ENCODE measurements at places on chromosomes 1 and 21.

DNA sequence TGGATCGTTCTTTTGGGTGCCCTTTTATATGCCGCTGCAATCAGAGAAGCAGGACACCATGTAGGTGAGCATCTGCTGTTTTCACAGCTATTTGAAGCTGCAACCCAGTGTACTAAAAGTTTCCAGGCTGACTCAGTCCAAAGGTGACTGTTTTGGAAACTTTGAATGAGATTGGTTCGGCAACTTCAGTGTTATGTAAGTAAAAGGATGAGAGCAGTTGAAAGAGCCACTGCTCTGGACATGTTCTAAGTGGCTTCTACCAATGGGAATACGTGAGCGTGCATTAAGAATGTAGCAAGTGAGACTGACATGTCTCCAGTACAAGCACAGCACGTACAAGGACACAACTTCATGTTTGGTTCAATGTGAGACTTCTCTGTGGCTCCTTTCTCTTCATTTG, 55.6 kb downstream of the DDR2 start:
- DNase-seq = no peak

- DNase-seq = no peak
Observed at GRCh38 chr21:25615880-25616279, 8.6 kb upstream of the MRPL39 start.

DNA sequence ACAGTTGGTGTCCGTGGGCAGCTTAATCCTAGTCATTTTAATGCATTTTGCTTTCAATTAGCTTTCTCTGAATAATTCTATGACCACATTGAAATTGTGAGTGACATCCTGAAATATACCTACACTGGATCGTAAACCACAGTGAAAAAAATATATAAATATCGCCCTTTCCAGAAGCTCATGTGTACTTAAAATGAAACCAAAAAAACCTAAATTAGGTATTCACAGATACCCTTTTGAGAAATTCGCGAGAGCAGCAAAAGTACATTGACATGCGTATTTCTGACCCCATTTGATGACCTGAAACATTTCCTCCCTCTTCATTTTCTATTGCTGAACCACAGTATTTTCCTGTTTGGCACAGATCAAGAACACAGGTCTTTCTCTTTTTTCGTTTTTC, 253.8 kb downstream of the LTN1 start:
- no peak for DNase-seq

DNA sequence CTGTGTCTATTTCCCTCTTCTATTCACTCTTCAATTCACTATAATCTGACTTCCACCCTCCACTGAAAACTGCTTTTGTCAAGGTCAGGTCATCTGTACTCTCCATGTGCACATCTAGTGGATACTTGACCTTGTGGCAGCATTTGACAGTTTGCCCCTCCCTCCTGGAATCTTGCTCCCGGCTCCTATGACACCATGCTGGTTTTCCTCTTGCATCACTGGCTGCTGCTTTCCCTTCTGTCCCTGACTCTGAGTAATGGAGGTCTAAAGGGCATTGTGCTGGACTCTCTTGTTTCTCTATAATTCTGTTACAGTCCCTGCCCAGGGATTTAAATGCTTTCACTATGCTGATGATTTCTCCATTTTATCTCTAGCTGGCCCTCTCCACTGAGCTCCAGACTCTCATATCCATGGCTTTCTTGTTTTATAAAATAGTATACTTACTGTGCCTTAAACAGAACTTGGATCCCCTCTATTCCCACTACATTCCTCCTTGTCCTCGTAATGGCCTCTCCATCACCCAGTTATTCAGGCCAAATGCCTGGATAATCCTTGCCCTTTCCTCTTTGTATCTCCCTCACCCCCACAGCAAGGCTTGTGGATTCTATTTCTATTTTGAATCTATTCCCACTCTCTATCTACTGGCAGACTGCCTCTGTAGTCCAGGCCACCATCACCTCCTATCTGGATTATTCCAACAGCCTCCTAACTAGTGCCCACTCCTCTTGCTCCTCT, 36.8 kb upstream of the PODN start:
- no peak for DNase-seq

DNA sequence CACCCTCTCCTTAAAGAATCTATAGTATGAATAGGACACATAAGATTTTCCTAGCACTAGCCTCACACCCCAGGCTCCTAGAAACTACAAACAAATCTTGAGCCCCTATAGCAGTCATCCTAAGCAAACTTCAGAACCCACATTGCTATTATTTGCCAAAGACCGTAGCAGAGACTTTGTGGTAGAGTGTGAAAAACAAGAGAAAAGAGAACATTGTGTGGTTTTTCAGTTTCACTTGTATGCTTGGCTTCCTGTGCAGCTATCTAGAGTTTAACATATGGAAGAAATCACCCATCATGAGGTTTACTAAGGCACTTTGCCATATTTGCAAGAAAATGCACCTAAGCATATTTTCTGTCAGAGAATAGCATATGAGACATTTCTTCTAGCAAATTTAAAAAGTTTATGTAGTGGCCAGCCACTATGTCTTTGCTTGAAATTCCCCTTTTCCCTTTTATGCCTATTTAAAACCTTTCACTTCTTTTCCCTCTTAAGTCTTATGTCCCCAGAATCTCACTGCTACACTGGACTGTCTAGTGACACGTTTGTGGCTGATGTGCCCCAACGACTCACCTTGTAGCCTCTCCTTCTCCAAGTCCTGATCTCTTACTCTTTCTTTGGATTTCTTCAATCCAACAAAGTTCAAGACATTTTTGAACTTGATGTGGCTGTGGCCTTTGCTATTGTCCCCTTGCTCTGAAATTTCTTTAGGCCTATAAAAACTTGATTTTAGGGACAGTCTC, 25.6 kb downstream of the CCDC190 start:
- DNase-seq = no peak

GRCh38 chr1:198701766-198702539, 63.1 kb downstream of the PTPRC start:
- DNase-seq = no peak

Data from hindlimb muscle (tissue), 1 donor.